ENCODE measurements at places on chromosomes 5 and 9.

DNA sequence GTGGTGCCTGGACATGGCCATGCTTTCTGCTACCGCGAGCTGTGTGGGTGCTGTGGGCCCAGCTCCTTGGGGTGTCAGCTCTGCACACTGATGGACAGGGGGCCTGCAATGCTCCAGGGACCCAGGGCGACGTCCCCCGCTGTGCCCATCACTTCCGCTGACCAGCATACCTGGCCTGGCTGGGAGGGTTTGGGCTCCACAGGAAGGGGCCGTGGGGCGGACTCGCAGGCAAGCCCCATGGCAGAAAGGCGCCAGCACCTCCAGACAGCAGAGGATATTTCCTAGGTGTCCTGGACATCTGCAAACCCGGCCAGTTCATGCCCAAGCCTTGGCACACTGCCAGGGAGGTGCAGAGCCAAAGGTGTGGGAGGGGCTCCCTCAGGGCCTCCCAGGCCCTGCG, 295.8 kb upstream of the IRX4 start:
- DNase-seq, result no peak

- DNase-seq, result no peak
These were observed 101.0 kb downstream of the SPOCK1 start for GRCh38 chr5:137398154-137398553.

DNA sequence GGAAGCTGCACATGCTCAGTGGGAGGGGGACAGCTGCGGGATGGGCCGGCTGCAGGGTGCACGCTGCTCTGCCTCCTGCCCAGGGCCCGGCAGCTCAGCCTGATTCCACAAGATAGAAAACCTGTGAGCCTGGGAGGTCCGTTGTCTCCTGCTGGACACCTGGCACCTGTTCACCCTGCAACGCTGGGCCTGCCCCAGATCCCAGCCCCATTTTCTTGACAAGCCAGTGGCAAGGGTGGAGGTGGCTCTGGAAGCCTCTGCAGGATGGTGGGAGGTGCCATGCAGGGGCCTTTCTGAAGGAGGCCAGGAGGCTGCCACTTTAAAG, 68.1 kb upstream of the RNF130 start:
- no peak for DNase-seq

- no peak for DNase-seq
These were observed 263.2 kb downstream of the GAS1 start for GRCh38 chr9:86684148-86684547.

DNA sequence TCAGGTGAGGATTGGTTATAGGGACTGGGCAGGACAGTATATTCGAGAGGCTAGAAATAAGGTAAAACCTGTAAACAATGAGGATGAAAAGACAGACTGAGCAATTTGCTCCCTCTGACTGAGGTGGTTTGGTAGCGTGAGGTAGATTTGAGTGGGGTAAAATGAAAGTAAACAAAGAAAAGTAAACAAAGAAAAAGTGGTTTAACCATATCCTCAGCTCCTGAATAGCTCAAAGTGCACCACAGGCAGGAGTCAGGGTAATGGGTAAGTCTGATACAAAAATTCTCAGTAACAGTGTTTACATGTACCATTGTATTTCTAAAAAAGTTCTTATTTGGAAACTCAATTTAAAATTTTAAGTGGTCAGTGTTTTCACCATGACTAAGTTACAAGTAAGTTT, 203.1 kb upstream of the ARRDC3 start:
- no peak for DNase-seq

- no peak for DNase-seq
These were observed 97.5 kb upstream of the RPS23 start for GRCh38 chr5:82375488-82376244.

- DNase-seq, result no peak
These were observed 93.3 kb downstream of the SVEP1 start for GRCh38 chr9:110486218-110486617.

- DNase-seq, result no peak
These were observed 199.2 kb upstream of the KLF4 start for GRCh38 chr9:107688728-107689127.

DNA sequence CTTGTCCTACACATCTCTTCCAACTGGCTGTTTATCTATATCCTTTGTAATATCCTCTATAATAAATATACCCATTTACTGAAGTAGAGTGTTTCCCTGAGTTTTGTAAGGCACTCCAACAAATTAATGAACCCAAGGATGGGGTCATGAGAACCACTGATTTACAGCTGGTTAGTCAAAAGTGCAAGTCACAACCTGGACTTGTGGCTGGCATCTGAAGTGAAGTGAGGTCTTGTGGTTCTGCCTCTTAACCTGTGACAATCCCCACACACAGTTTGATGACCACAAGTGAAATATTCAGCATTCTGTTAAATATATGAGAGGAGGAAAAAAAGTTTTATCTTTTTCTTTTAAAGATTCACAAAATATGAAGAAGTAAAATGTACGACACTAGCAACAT, 126.1 kb downstream of the NR2F1-AS1 start:
- DNase-seq, result no peak

- no peak for DNase-seq
These were observed 19.8 kb upstream of the NUDT12 start for GRCh38 chr5:103582364-103582763.

DNA sequence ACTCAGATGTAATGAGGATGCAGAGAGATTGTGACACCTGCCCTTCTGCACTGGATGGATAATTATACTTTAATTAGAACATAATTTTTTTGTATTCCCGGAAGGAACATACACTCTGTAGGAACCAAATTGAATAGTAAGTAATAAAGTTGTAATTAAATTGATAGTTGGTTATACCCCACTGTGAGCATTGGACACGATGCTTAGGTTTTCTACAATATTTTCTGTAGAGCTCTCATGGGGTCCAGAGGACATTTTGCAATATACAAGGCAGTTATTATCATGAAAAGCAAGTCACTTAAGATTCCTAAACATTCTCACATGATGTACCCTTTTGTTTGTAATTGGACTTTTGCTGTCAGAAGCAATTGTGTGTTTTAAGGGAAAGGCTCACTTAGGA, 63.4 kb downstream of the DIRAS2 start:
- no peak for DNase-seq

DNA sequence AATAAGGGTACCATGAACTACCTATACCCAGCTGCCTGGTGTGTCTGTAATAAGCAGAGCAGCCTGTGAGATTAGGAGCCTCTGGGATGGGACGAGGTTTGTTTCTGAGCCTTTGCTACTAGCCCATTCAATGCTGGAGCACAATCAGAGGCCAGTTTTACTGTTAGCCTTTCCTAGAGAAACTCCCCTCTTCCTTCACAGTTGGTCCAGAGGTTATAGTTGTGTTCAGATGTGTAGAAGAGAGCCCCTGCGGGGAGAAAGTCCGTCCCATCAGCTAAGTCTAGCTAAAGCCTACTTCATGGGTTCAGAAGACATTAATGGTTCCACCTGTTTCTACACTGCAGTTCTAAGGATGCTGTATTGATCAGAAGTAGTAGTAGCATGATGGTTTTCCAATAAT, 16.8 kb downstream of the NUP214 start:
- DNase-seq, result no peak

- no peak for DNase-seq
These were observed 3.9 kb downstream of the SEPTIN8 start for GRCh38 chr5:132773114-132773513.

- DNase-seq, result no peak
These were observed 338.1 kb downstream of the DMRT2 start for GRCh38 chr9:1388216-1388615.

DNA sequence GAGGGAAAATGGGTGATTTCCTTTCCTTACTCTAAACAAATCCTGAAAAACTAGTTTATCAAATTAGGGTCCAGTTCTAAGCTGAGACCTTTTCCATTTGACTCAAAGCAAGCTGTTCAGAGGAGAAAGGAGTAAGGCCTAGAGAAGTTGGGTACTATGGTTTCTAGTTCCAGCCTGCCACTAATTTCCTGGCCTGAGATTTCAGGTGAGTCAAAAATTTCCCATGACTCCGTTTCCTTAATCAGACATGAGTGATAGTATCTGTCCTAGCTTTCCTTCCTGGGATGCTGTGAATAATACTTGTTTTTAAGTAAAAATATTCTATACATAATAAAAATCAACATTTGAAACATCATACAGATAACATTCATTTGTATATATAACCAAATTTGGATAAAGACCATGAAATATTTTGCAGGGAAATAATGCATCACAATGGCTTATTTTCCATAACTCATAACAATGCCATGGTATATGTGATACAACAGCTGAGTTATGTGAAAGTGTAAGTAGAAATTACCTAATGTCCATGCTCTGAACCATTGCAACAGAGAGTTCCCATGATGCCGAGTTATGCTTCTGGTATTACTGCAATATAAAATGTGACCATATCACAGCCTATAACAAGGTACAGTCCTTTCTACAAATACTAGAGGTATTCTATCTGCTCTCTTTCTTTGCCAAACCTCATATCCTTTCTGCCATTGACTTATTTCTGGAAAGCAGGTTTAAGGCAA, 142.7 kb downstream of the MLLT3 start:
- no peak for DNase-seq

DNA sequence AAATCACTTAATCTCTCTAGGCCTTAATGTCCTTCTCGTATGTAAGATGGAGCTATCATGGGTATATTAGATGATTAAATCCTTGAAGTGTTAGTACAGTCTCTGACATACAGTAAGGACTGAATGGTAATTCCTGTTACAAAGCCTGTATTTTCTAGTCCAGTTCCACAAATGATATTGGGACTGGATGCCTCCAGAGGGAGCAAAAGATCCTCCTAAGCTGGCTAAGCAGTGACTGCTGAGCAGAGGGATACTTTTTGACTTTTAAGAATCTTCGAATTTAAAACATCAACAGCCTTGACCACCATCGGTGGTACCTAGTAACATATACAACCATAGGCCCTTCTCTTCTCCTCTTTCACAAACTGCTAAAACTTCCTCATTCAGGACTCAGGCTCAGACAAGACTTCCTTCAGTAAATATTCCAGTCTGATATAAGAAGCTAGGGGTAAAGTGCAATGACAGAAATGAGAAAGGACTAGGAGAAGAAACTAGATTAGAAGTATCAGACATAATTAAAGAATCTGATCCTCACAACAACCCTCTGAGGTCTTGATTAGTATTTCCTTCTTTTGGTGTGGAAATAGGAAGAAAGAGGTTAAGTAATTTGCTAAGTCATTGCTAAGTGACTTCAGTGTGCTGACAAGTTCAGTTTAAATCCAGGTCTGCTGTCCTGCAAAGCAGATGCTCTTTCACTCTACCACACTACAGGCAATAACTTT, 13.9 kb downstream of the PTAR1 start:
- DNase-seq, result no peak

GRCh38 chr9:84796404-84796803, 126.9 kb downstream of the NTRK2 start:
- DNase-seq, result no peak

- DNase-seq, result no peak
These were observed 473.0 kb downstream of the TUSC1 start for GRCh38 chr9:25205285-25205684.

- peak; percentile 25 for DNase-seq
These were observed 44.0 kb downstream of the ROR2 start for GRCh38 chr9:91905991-91906469.

GRCh38 chr5:43301653-43302091, 11.5 kb downstream of the HMGCS1 start:
- no peak for DNase-seq

DNA sequence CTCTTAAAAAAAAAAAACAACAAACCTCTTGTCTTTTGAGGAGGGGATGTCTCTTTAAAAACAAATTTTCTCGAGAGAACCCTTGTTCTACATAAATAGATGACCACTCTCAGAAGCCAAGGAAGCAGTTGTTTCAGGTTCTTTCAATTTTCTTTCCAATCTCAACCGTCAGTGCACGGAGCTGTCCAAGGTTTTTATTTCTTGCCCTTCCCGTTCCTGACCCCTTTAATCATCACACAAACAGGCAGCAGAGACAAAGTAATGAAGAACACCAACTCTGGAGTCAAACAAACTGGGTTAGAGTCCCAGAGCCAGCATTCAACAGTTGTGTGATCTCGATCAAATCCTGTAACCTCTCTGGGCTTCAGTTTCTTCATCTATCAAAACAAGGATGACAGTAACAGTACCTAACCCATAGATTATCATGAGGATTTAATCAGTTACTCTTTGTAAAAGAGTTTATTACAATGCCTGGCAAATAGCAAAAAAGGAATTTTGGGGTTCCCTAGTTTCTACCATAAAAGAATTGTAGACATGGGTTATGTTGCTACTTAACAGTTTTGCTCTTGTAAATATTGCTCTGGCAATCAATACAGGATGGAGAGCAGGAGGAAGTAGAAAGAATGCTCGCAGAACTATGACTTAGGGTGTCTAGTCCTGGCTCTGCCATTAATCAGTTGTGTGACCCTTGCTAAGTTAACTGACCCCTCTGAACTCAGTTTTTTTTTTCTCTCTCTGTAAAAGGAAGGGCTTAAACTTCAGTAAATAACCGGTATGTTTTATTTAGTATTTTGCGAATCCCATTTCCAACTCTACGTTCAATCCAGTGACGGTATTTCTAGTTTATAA, 1.0 kb upstream of the NIM1K start:
- no peak for DNase-seq

DNA sequence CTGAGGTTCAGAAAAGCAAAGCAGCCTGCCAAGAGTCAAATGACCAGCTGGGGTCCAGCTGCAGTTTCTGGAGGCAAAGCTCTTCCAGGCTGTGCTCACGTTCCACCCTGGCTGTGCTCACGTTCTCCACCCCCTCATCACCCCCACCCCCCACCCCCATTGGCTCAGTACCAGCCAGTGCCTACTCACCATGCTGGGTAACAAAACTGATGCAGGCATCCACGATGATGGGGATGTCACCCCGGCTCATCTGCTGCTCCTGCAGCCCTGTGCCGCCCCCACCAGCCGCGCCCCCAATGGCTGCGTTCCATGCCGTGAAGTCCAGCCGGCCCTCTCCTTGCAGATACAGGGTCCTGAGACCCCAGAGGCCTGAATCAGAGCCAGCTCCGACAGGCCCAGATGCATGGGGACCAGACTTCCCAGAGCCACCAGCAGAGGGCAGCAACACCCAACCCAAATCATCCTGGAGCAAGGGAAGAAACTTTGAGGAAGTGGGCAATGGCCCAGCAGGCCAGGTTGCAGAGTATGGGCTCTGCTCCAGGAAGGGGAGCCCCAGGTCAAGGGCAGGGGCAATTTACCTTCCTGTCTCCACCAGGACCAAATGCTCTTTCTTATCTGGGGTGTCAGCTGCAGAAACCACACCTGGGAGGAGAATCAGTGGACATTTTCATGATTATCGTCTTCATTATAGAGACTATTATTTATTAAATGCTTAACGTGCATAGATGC, 13.7 kb upstream of the FCHSD1 start:
- DNase-seq, result peak; percentile 43

DNA sequence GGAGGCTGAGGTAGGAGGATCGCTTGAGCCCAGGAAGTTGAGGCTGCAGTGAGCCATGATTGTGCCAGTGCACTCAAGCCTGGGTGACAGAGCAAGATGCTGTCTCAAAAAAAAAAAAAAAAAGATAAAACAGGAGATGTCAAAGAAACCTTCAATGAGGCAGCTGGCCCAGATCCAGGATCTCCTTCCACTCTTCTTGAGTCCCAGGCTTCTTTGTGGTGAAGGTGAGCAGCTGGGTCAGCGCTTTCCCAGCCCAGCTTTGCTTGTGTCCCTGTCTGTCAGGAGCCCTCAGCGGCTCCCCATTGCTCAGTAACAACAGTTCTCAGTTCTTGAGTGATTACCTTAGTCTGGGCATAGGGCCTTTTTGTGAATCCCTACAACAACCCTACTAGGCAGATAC, 69.4 kb upstream of the PSD2 start:
- no peak for DNase-seq
